Activated CD8-positive, alpha-beta memory T cell treated with anti-CD3 and anti-CD28 coated beads for 1 hour (primary cell): ENCODE measurements at places on chromosomes 1 and 21.

GRCh38 chr1:159291424-159291823 is 10.7 kb upstream of the FCER1A start:
- DNase-seq, result no peak

GRCh38 chr1:2990376-2991115 is 30.7 kb upstream of the ACTRT2 start:
- DNase-seq, result no peak

DNA sequence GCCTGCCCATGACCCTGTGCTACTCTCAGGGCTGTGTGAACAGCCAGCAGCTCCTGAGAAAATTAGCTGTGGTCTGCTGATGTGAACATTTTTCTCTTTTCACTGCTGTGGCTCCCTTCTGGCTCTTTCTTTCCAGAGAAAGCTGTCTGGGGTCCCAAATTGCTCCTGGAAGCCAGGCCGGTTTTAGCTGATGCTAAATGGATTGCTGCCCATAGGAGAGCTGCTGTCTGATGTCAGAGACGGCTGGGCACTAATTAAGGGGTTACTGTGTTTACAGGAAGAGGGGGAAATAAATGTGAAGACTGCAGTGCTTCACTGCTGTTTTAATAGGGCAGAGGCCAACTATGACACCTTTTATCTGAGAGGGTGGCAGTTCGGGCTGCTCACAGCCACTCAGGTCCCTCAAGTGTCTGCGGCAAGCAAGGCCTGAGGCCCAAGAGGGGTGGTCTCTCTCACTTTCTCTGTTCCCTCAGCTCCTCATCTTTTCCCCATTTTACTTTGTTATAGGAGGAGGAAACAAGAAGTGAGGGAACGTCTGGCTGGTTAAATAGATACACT is 106.0 kb upstream of the GNG12 start:
- DNase-seq, result no peak

DNA sequence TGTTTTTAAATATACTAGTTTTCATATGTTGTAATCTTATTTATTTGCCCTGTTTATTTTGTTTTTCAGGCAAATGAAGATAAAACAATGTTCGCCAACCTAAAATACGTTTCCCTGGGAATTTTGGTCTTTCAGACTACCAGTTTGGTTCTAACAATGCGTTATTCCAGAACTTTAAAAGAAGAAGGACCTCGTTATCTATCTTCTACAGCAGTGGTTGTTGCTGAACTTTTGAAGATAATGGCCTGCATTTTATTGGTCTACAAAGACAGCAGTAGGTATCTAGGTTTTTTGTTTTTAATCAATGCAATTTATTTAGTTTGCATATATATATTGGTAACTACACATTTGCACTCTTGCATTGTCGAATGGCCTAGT is 23.7 kb downstream of the SLC35A3 start:
- no peak for DNase-seq

- no peak for DNase-seq
These were observed at the start of gene CDA for GRCh38 chr1:20588634-20589225. TSS of gene CDA (plus strand) at chr1:20589097. CDS start at chr1:20589130, 33 bp downstream.

GRCh38 chr1:43431676-43432075 is 22.1 kb downstream of the HYI start:
- DNase-seq, result no peak

- DNase-seq, result no peak
These were observed 101.1 kb upstream of the JUN start for GRCh38 chr1:58884706-58885661.

- no peak for DNase-seq
These were observed 294.1 kb downstream of the BRINP3 start for GRCh38 chr1:190183588-190183987.

GRCh38 chr1:98929437-98929836 is 75.2 kb downstream of the PLPPR5 start:
- DNase-seq, result no peak

- no peak for DNase-seq
These were observed 3.7 kb upstream of the ACTRT2 start for GRCh38 chr1:3017440-3018050.

GRCh38 chr1:38129473-38129872 is 82.9 kb upstream of the POU3F1 start:
- no peak for DNase-seq

GRCh38 chr1:25109531-25109951 is 122.8 kb downstream of the SYF2 start:
- DNase-seq, result no peak

GRCh38 chr1:234326497-234327366 is 46.5 kb upstream of the COA6 start:
- DNase-seq, result no peak

DNA sequence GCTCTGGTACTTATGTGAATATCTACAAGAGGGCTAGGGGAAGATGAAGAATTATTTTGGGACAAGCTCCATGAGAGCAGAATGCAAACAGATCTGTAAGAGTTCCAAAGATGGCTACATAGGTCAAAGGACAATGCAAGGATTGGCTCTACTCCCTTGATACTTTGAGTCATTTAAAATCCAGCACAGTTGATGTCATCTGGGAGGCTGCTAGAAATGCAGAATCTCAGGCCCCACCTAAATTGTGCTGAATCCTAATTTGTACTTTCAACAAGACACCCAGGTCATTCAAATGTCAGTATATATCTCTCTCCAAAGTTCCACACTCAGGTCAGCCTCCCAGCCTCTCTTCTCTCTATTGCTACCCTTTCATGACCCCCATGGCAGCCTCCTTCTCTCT is 23.7 kb upstream of the TADA1 start:
- no peak for DNase-seq

DNA sequence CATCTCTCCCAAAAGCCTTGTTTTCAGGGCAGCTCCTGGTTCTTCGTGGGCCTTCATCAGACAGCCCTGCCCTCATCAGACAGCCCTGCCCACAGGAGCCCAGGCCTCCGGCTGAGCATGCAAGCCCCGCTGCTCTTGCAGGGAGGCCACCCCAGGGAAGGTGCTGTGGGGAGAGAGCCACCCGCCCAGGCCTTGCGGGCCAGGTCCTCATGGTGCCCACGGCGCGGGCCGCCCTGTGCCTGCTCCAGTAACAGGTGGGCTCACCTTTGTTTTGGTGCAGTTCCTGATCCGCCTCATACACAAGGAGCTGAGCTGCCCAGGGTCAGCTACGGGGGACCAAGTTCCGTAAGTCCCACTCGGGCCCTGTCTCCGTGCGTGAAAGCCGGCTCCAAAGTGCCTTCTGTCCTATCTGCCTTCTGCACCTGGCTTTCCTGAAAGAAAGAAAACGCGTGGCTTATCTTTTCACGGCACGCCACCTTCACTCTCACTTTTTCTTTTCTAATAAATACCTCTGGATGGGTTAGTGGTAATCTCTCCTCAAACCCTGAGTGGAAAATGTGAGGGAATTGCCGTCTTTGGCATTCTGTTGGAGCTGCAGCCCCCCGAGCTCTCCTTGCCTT is 65.9 kb downstream of the SLC37A1 start:
- DNase-seq, result no peak

DNA sequence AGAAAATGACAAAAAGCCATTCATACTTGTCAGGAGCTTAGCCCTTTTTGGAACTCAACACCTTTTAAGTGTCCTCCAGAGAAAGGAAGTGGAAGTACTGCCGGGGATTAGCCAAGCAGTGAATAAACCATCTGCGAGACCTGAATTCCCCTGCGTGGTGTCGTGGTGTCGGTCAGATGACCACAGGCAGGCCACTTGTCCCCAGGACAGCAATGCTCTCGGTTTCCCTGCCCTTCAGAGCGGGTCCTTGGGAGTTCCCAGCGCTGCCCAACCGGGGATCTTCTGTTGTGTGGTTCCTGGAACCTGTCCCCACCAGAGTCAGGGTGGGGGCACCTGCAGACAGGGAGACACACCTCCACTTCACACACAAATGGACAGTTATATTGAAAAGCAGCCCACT is 9.2 kb downstream of the GPR157 start:
- DNase-seq, result no peak

DNA sequence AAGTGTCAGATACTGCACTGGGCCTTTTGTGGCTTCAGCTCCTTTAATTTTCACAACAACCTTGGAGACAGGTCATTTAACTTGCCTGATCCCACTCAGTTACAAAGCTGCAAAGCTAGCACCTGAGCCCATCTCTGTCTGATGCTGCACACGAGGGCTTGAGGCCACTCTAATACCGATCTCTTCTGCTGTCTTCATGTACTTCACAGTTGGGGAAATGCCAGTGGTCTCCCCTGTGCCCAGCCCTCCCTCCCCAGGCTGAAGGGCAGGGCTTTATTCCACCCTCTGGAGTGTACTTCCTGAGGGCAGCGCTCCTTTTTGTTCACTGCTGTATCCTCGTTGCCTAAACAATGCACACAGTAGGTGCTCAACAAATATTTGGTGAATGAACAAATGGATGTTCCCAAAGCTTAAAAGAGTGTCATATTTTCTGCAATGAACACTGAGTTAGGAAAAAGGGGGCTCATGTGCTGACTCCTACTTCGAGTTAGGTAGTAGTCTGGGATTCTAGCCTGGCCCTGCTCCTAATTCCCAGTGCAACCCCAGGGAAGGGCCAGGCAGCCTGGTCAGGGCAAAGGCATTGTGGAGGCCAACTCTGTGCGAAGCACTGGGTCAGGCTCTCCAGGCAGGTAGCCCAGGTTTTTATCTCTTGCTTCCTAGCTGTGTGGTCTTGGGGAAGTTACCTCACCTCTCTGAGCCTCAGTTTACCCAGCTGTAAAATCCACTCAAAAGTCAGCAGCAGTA is 1.1 kb downstream of the TMCO4 start:
- DNase-seq, result no peak

- DNase-seq, result no peak
These were observed 884 bp downstream of the PHACTR4 start for GRCh38 chr1:28370239-28371009.

DNA sequence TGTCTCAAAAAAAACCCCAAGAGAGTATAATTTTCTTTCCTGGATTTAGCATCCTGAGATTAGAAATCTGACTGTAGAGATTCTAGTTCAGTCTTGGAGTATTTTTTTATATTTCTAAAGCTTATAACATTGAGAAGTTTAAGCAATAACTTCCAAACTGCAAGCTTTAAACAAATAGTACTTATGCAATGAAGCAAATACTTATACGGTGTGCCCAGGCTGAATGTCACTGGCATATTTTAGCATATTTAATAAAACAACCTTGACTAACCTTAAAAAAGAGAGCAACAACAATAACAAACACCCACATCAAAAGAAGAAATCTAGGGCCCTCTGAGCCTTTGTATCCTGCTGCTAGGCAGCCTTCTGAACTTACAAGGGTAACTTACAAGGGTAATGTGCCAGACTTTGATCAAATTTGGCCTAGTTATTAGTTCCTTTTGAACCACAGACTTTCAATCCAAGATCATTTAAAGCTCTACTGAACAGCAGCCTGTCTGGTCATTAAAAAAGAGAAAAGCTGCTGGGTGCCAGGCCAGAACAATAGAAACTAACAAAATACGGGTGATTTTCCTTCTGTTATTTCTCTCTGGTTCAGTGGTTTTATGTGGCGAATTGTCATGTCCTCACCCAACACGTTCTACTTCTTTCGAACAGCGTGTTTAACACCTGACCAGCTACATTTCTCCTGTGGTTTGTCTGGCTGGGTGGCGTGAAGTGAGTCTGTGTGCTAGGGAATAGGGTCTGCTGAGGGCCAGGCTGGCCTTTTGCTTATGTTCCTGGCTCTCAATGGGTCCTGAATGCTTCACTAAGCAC is 16.2 kb downstream of the MTOR start:
- DNase-seq, result no peak

GRCh38 chr1:67110352-67110751 is 24.4 kb downstream of the C1orf141 start:
- DNase-seq, result no peak

DNA sequence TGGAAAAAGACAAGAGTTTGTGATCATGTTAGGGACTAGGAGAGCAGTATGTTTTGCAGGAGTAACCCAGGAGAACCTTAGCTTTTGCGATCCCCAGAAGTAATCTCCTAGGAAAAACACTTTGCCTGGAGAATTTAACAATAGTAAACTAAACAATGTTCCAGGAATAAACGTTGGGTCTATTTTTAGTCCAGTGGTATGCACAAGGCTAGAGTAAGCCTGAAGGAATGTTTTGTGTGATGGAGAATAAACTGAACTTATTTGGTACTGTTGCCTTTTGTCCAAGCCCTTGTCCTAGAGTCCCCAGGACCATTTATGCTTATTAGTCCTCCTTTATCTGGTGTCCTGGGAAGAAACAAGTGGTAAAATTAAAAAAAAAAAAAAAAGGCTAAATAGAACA is 28.7 kb upstream of the RGS5 start:
- DNase-seq, result no peak

DNA sequence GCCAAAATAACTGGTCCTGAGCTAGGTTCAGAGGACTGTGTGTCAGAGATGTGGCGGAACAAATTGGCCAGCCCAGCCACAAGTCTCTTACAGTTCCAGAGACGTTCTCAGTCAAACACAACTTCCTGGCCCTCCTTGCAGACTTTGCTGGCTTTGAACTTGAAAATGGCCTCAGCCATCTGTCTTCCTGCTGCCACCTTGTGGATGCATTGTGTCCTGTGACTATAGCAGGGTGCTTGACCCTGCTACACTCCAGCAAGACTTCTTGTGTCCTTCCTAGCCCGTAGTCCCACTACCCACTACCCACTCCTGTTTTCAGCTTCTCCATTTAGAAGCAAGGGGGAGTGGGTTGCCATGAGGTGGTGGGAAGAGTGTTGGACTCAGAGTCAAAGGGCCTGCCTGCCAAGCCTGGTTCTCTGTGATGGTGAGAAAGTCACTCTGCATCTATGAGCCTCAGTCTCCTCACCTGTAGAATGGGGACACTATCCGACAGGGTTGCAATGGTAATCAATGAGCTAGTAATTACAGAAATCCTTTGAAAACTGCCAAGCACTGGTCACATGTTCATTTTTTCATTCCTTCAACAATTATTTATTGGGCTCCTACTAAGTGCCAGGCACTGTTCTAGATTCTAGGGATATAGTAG is 109.9 kb downstream of the IGSF21 start:
- DNase-seq, result no peak

GRCh38 chr1:228979325-228979699 is 244.0 kb downstream of the RHOU start:
- no peak for DNase-seq

DNA sequence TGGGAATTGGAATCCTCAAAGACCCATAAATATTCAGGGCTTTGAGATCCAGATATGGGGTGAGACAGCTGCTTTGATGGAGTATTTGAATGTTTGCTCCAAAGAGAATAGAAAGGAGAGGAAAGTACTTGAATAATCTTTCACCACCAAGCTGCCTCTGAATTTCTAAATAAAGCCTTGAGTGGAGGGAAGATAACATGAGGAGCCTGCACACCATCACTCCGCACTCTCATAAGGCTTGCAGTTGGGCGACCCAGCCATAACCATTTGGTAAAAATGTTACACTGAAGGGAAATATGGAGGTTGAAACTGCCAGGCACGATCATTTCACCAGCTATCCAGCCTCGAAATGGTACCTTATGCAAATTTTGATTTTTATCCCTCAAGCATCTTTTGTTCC is 38.4 kb downstream of the VCAM1 start:
- no peak for DNase-seq
